SJCRH30 (cell line): ENCODE measurements at places on chromosomes 3 and 15. TPM values are rescaled to one million over a fixed set of nuclear protein-coding genes. Genes with fewer than 3 reads are reported as not detected.

EFHB gene
- total RNA-seq, result 0.61 TPM in 1 of 2 replicates, not detected in the other

GRCh38 chr3:14793126-14793857 lies 25.5 kb upstream of the FGD5 start:
- peaks cover 20% of the 10 kb centered on the region for H3K27me3 ChIP-seq
- H3K4me1 ChIP-seq, result no peaks in the 10 kb centered on the region
- no peak overlapping the region for H3K4me3 ChIP-seq
- H3K36me3 ChIP-seq, result no peaks in the 10 kb centered on the region

GRCh38 chr3:196079682-196080081 lies 2.2 kb downstream of the TFRC start:
- no peaks in the 10 kb centered on the region for H3K27me3 ChIP-seq
- no peak for DNase-seq
- H3K4me1 ChIP-seq, result no peaks in the 10 kb centered on the region; the same call in 1 of the 2 replicates

- H3K4me1 ChIP-seq, result no peaks in the 10 kb centered on the region
- DNase-seq, result no peak
- H3K27me3 ChIP-seq, result no peaks in the 10 kb centered on the region
These were observed 1.3 kb downstream of the SLC27A2 start for GRCh38 chr15:50183112-50183794.
